Activated naive CD8-positive, alpha-beta T cell treated with anti-CD3 and anti-CD28 coated beads for 36 hours (primary cell): ENCODE measurements at places on chromosomes 1 and 21.

DNA sequence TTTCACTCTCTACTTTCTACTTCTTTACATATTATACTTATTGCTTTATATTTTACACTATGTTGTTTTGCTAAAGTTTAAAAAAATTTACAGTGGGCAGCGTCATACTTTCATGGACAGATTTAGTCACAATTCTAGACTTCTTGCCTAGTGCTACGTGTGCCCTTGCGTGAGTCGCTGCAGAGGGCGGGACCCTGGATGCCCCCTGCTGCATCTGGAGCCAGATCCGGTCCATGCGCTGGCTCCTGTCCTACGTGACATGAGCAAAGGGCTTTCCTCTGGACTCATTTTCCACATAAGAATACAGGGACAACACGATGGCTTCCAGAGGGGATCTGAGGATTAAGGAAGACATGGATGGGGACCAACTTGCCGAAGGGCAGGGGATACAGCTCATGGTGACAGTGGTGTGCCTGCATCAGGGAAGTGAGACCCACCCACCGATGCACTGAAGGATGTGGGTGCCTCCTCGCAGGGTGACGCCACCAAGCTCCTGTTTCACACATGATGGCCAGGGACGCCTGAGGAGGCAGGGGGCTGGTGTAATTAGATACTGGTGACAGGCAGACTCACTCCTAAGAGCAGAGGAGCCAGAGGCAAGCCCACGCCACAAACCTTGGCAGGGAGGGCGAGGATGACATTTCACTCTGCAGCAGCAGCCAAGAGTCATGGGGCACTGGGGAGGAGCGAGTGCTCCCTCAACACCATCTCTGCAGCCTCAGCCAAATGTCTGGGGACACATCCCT is 86.6 kb downstream of the DMRTB1 start:
- H3K4me1 ChIP-seq, result peaks cover 2% of the 10 kb centered on the region
- H3K36me3 ChIP-seq, result no peaks in the 10 kb centered on the region
- no peaks in the 10 kb centered on the region for H3K27me3 ChIP-seq
- no peak overlapping the region for H3K4me3 ChIP-seq
- no peak overlapping the region for H3K27ac ChIP-seq
- no peak for DNase-seq

- no peaks in the 10 kb centered on the region for H3K36me3 ChIP-seq
- H3K4me1 ChIP-seq, result peaks cover 6% of the 10 kb centered on the region
- no peak overlapping the region for H3K27ac ChIP-seq
- H3K4me3 ChIP-seq, result no peak overlapping the region
Measured at GRCh38 chr21:45713613-45714012, 70.1 kb downstream of the PCBP3 start.

DNA sequence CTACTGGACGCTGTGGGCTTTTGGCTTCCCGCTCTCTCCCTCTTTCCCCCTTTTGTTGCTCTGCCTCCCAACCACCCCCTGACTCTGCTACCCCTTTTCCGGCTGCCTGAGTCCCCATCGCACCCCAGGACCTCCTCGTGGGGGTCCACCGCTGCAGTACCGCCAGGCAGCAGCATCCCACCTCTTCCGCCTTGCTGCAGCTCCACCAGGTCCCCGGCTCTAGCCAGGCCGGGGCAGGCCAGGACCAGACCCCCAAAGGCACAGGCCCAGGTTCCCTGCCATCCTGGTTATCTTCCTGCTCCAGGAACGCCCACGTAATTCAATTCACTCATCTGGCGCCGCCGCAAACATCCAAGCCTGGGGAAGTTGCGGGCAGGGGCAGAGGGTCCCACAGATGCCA is 139.8 kb downstream of the LIPI start:
- no peak for DNase-seq
- H3K27me3 ChIP-seq, result no peaks in the 10 kb centered on the region
- no peaks in the 10 kb centered on the region for H3K4me1 ChIP-seq
- H3K36me3 ChIP-seq, result peaks cover 3% of the 10 kb centered on the region
- H3K4me3 ChIP-seq, result no peak overlapping the region
- no peak overlapping the region for H3K27ac ChIP-seq

GRCh38 chr1:156750191-156750672 is 1.2 kb downstream of the HDGF start:
- H3K36me3 ChIP-seq, result peaks cover 42% of the 10 kb centered on the region
- peak overlapping the region; percentile 99 for H3K4me3 ChIP-seq
- H3K27ac ChIP-seq, result peak overlapping the region; percentile 99
- H3K27me3 ChIP-seq, result no peaks in the 10 kb centered on the region
- DNase-seq, result peak; percentile 39
- H3K4me1 ChIP-seq, result peaks cover 52% of the 10 kb centered on the region
